GM10248 (cell line): ENCODE measurements at places on chromosomes 7 and 10.

GRCh38 chr10:55180357-55180756 is 379.3 kb upstream of the PCDH15 start:
- no peak for DNase-seq

DNA sequence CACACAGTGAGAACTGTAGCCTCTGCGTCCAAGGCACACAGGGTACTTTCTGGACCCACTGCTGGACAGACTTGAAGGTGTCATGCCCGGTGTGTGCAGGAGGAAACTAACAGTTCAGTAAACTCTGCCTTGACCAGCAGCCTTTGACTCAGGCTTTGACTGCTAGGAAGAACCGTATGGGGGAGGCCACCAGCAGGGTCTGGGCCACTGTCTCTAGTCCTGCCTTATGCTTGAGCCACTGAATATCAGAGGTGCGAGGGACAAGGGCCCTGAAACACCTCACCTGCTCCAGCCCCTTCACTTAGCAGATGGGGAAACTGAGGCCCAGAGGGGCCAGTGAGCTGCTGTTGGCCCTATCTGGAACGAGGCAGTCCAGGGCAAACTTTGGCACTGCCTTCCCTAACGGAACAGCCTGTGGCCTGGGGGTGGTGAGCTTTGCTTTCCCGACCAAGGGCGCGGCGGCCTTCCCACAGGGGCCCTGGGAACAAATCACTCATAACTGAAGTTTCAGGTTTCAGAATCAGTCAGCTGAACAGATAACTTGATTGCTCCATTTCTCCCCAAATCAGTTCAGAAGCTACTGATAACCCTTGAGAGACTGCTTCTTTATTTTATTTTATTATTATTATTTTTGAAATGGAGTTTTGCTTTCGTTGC is 130.0 kb downstream of the FAM53B start:
- DNase-seq, result peak; percentile 69

- DNase-seq, result no peak
These were observed 263.5 kb downstream of the SEMA3D start for GRCh38 chr7:84923348-84923747.

- DNase-seq, result no peak
These were observed 754.2 kb downstream of the GRID1 start for GRCh38 chr10:85612378-85612775.

DNA sequence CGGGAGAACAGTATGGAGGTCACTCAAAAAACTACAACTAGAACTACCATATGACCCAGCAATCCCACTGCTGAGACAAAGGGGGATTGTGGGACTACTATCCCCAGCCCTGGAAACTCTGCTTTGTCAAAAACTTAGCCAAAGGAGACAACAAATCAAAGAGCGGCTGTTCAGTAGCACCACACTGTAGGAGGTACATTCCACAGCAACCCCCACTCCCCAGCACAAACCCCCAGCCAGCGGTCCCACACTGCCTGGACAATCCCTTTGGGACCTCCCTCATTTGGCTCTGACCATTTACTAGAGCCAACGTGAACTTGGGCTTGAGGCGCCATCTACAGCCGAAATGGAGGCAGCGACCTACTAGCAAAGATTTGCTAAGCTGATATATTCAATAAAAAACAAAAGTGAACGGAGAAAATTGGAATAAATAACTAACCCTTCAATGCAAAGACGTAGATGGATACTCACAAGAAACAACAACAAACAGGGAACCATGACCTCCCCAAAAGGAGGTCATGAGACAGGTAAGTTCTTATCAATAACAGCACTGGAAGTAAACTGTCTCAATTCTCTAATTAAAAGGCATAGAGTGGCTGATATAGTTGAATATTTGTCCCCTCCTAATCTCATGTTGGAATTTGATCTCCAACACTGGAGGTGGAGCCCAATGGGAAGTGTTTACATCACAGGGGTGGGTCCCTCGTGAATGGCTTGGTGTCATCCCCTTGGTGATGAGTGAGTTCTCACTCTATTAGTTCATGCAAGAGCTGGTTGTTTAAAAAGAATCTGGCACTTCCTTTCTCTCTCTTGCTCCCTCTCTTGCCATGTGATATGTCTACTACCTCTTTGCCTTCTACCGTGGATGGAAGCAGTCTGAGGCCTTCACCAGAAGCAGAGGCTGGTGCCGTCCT is 119.0 kb upstream of the KCNMA1 start:
- DNase-seq, result peak; percentile 45

DNA sequence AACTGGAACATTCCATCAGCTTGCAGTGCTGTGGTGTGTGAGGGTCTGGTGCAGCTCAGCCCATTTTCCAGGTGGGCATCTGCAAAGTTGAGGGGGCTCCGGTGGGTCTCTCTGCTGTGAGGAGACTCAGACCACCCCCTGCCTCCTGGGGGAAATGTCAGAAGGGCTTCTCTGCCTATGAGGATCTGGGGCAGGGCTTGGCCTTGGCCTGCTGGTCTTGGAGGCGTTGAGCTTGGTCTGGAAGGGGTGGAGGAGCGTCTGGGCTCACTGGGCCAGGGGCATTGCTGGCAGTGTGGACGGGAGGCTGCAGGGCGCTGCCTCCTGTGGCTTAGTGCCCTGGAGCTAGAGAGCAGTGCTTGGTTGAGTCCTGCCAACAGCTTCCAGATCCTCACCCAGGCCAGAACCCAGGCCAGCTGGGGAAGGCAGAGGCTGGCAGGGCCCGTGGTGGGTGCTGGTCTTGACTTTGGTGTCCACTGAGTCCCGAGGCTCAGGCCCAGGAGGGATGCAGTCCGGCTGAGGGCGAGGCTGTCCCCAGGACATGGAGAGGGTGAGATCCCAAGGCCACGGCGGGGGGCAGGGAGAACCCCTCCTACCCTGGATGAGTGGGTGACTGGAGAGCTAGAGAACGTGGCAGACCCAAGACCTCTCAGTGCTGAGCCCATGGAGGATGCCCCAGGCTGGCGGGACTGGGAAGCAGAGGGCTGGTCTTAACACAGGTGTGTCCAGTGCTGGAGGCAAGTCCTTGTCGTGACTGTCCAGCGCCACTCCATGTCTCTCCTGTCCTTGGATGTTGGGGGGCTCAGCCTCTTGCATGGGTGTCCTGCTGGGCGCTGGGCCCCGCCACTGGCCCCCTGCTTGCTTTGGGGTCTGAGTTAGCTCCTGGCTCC is 2.8 kb downstream of the SPRN start:
- DNase-seq, result peak; percentile 26

DNA sequence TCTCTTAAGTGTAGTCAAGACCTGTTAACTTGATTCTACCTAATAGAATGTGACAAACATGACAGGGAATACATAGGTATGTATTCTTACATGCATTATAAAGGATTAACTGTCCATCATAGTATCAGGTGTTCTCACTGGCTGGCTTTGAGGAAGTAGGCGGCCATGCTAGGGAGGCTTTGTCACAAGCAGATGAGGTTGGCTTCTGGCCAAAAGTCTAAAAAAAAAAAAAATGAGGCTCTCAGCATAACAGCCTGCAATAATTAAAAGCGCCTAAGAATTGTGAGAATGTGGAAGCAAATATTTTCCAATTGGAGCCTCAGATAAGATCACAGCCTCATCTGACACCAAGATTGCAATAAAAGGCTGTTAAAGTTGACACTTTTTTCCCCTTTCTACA is 1256.8 kb upstream of the SORCS1 start:
- DNase-seq, result no peak

DNA sequence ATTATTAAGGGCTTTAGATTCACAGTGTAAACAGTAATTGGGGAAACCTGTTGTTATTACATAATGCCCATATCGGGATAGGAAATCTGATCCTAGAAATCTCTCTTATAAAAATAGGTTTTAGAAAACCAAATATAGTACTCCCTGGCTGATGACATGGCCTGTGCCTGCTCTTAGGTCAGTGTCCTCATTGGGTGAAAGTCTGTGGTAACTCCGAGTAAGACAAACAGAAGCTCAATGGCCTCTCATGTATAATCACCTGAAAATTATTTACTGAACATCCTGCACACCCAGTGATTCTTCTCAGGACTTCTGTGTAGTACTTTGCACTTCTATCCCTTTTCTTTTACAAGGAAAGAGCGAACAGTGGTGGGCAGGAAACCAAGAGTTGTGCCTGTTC is 37.8 kb downstream of the SEM1 start:
- DNase-seq, result no peak

GRCh38 chr7:7681936-7682329 is 36.5 kb downstream of the RPA3 start:
- DNase-seq, result no peak

DNA sequence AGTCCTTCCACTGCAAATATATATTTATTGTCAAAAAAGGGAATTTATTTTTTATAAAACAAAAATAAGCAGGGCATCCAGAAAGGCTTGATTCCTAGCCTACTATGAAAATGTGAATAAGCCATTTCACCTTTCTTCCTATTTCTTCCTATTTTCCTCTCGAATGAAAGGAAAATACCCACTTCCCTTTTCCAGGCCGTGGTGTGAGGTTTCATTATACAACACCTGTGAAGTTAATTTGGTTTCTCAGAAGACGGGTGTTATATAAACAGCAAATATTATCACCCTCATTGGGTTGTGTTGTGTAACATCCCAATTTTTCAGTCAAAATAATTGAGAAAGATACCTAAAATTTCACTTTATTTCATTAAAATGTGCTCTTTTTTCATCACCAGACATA is 214.3 kb downstream of the DGKB start:
- DNase-seq, result no peak

DNA sequence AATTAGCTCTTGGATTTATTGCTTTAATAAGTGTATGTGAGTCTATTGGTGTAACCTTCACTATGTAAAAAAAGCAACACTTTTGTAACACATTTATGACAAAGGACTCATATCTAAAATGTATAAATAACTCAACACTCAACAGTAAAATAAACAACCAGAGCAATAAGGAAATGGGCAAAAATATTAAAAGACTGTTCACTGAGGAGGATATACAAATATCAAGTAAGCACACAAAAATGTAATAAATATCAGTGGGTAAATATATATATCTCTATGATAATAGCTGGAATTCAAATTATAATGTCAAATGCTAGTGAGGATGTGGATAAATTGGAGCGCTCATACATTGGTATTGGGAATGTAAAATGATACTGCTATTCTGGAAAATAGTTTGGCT is 53.0 kb downstream of the HDAC9 start:
- no peak for DNase-seq

DNA sequence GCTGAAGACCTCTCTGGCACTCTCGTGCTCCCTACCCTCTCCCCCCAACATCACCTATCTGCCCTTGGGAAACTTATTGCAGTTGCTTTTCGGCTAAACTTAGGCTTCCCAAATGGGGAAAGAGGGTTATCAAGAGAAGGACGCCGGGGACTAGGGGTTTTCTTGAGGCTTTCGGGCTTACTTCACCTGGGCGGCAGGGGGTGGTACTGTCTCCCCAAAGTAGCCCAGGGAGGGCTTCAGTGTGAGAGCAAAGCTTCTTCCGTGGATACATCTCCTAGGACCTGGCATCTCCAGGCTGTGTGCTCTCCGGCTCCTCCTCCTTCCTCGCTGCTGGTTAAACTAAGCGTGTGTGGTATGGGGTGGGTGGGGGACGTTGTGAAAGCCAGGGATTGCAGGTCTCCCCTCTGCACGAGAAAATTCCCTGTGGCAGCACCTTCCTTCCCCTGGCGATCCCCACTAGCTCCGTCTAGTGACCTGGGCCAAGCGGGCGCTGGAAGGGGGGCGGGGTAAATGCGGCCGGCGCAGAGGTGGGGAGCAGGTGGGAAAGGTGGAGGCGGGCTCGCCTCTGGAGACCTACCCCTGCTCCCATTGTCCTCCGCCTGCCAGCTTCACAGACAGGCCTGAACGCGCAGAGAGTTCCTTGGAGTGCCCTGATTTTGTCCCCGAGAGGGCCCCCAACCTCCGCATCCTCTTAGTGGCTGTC is 1.1 kb downstream of the PLXDC2 start:
- no peak for DNase-seq
